Activated CD4-positive, CD25-positive, alpha-beta regulatory T cell treated with anti-CD3 and anti-CD28 coated beads, Interleukin-2, amount 50 U/mL, for 16 hours (primary cell): ENCODE measurements at places on chromosomes 11 and 22.

DNA sequence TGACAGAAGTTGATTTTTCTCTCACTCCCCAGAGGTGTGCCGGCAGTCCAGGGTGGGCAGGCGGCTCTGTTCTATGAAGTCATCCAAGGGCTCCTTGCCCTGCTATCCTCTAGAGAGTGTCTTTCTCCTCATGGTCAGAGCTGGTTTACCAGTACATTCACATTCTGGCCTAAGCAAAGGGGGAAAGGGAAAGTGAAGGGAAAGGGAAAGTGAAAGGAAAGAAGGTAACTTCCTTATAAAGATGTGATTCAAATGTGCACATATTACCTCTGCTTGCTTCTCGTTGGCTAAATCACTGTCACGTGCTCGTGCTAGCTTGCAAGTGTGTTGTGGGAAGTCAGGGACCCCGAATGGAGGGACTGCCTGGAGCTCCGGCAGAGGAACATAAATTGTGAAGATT, 2.9 kb upstream of the HTATIP2 start:
- DNase-seq: no peak

DNA sequence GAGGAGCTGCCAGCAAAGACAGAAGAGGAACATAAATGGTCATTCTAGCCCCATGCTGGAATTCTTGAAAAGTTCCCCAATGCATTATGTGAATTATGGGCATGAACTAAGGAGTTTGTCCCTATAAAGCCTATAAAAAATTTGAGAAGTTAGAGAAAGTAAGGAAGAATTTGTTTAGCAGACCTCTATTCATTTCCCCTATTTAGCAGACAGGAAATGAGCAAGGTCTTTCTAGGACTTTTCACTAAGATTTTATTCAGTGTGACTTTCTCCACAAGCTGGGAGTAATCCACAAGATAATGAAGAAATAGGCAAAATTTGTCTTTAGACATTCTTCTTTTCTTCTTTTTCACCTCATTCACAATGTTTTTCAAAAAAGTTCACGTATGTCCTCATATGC, 20.0 kb downstream of the PRRG4 start:
- DNase-seq: no peak

DNA sequence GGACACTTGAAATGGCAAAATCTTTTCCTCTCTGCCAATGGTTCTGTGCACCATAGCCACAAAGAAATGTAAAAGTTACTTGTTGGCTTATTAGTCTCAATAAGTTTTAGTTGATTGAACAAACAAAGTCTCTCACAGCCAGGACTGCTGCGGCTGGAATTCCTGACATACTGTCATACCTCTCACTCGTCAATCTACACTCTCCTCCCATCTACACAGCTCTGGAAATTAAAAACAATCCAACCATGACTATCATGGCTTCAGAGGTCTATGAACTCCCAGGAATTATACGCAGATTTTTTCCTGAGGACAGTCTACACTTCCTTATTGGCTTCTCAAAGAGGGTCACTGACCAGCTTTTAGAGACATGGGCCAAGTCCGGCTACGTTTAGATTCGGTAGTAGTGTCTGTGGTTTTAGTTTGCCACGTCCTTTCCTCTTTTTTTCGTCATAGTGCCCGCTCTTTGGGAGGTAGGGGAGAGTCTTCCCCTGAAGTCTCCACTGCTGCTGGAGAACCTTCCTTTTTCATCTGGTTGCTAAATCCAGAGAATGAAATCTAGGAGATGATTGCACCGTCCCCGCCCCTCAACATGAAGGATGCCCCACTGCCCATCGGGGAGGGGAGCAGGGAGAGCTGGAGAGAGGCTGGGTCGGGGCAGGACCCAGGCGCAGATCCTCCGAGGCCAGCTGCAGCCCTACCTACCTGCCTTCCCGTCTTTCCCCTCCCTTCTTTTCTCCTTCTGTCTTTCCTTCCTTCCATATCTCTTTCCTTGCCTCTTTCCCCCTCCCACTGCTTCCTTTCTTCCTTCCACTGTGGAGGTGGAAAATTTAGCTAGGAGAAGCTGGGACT, 1.0 kb upstream of the PLEKHB1 start:
- no peak for DNase-seq

DNA sequence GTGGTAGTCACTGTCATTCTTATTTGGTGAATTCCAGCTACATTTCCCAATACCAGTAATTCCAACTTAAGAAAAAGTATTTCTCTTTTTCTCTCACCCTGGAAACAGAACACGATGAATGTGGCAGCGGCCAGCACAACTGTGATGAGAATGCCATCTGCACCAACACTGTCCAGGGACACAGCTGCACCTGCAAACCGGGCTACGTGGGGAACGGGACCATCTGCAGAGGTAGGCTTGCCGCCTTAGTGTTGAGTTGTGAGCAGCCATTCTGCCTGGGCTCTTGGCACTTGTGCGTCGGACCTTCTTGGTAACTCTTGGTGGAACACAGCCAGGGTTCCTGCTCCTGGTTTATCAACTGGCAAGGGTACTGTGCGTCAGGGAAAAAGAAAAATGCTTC, 559.8 kb downstream of the NELL1 start:
- no peak for DNase-seq

GRCh38 chr11:44944853-44945235, 5.8 kb downstream of the TP53I11 start:
- no peak for DNase-seq

DNA sequence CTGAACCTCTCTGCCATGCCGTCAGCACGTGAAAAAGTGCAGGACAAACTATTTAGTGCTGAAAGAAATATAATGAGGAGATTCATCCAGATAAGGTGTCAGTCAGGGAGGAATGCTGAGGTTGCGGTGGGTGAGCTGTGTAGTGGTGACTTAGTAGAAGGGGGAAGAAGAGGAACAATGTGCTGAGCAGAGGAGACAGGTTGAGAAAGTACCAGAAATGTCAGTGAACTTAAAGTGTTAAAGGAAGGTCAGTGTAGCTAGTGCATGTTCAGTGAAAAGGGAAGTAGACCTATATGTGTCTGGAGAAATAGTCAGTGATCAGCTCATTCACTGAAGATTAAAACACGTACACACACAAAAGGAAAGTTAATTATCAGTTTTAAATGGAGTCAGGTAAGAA, 237.6 kb upstream of the CCDC179 start:
- no peak for DNase-seq

- DNase-seq: no peak
Measured at GRCh38 chr11:111541254-111542061, 938 bp downstream of the LAYN start.

GRCh38 chr11:133824593-133824992, 20.7 kb downstream of the SPATA19 start:
- no peak for DNase-seq

- DNase-seq: no peak
Measured at GRCh38 chr11:44032299-44033085, 15.3 kb upstream of the ACCSL start.

DNA sequence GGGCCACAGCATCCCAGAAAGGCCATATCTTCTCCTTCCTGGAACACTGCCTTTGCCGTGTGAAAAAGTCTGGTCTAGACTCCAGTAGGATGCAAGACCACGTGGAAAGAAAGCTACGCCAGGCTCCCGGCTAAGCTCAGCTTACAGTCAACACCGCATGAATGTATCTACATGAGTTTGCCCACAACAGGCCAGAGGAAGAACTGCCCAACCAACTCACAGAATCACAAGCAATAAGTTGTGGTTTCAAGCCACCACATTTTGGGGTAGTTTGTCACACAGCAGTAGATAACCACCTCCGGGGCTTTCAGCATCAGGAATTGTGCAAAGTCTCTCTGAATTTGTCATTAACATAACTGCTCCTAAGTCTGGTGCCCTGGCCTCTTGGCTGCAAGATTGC, 27.3 kb downstream of the HSPA8 start:
- DNase-seq: no peak

DNA sequence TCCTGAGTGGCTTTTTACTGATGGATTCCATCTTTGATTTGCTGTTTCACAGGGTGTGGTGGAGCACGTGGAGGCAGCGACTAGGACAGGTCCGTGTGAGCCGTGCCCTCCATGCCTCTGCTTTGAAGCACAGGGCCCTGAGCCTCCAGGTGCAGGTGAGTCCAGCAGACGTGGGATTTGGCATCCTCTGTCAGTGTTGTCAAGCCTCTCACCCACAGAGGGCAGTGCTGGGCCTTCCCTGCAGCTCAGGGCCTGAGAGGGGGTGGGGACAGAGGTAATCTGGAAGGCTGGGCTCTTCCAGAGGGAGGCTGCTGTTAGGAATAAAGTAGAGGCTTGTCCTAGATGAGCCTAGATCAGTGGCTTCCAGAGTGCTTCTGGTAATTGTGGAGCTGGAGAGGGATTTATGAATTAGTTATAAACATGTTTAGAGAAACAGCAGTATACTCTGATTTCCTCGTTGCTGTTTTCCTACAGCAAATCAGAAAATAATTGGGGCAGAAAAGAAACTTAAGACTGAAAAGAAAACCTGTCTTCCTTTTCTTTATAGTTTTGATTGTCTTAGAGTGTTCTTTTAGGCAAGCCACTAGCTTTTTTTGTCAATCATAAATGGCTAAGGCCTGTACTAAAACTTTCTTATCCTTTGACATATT, 65.0 kb downstream of the SFI1 start:
- peak; percentile 7 for DNase-seq

GRCh38 chr11:126154691-126155090, 56.8 kb downstream of the RPUSD4 start:
- no peak for DNase-seq

- DNase-seq: no peak
Measured at GRCh38 chr11:61332281-61332796, 566 bp downstream of the DDB1 start.

- DNase-seq: no peak
Measured at GRCh38 chr11:69484427-69485259, 3.2 kb downstream of the LINC01488 start.

DNA sequence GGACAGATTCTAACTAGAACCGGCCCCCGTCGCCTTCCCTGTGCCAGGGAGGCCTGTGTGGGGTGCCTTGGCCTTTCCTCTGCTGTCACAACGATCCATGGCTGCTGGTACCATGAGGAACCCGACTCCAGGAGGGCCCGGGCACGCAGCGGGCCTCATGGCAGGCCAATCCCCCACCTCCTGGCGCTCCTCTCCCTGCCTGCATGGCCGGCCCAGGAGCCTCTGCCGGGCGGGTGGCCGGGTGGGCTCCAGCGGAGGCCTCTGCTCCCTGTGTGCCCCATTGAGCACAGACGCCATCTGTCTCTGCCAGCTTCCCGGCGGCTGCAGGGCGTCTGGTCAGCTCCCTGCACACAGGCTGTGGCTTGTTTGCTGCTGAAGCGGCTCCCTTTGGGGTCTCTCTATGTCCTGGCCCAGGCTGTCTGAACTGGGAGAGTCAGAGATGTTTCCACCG, 86.5 kb downstream of the MYEOV start:
- no peak for DNase-seq

GRCh38 chr11:7531011-7531410, 17.2 kb downstream of the PPFIBP2 start:
- DNase-seq: no peak

GRCh38 chr11:32658639-32659406, 75.2 kb downstream of the EIF3M start:
- DNase-seq: no peak

- DNase-seq: no peak
Measured at GRCh38 chr11:22991196-22991595, 130.9 kb upstream of the CCDC179 start.

DNA sequence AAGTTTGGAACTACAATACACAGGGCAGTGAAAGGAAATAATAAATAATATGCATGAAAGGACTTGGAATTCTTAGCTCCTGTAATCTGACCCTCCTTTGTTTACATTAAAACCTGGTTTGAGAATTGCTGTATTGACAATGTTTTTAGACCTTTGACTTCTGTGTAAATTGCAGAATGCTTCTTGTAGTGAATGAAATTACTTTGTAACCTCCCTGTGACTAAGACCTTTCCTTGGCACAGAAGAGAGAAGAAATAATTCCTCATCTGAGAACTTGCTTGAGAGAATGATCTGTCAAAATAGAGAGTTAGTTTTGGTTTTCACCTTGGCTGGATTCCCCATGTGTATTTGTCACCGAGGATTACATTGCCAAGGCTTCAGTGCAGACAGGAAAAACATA, 640.0 kb upstream of the ANO5 start:
- DNase-seq: no peak

DNA sequence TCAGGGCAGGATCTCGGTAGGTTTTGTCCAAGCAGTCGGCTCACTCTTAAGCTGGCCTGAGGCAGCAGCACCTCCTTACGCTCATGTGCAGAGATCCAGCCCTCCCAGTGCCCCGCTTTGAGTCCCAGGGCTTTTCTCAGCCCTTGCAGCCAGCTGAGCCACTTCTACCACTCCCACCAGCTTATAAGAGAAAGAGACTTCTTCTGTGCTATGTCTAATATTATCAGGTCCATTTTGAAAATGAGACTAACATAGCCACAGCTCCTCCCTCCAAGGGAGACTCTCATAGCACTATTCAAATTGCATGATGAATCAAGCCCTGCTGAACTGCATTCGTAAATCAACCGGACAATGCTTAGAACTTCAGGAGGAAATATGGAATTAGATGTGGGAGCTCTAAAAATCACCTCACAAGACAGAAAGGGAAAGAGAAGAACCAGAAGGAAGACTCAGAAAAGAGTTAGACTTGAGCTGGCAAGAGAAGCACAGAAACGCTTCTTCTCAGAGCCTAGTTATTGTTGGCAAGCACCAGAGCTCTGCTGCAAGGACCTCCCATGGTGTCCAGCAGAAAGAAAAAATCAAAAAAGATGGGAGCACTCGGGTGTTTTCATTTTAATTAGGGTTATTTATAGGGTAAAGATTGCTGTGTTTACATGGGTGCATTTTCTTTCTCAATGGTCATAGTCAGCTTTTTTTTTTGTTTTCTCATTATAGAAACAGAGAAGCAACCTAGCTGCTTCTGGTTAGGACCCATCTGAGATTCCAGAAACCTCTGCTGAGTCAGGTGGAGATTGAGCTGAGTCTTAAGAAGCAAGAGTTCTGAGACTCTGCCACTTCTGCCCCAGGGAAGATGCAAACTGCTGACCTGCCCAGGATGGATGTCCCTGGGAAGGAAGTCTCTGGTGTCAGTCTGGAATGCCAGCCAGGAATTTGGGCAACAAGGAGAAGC, 181.4 kb downstream of the ETS1 start:
- no peak for DNase-seq

GRCh38 chr22:44608597-44609399, 93.2 kb upstream of the PRR5 start:
- DNase-seq: no peak

DNA sequence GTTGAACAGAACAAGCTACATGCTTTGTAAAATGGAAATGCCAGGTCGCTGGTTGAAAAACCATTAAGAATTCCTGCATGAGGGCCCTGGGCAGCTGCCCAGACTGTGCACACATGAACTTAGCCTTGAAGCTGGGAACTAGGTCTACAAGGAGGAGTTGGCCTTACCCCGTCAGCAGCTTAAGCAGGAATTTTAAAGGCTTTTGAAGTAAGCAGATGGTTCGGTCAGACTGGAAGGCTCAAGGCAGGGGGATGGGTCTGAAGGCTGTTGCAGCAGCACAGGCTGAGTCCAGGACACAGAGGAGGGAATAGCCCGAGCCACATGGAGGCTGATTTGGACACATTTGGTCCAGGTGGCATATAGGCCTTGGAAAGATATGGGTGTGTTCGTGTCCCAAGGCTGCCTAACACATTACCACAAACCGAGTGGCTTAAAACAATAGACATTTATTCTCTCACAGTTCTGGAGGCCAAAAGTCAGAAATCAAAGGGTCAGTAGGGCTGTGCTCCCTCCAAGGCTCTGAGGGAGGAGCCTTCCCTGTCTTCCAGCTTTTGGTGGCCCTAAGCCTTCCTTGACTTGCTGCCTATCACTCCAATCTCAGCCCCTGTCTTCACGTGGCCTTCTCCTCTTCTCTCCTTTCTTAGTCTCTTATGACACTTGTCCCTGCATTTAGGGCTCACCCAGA, 11.6 kb downstream of the LIF start:
- DNase-seq: no peak

GRCh38 chr11:79312617-79313529, 128.0 kb downstream of the TENM4 start:
- DNase-seq: no peak

GRCh38 chr11:60396382-60396781, at the start of gene MS4A14:
Gene MS4A14 (plus strand): TSS chr11:60396459. CDS start chr11:60396579, 120 bp downstream.
- DNase-seq: no peak
